Frontal cortex (tissue), 4 donors: ENCODE measurements at places on chromosomes 11 and 22.

- no peak for DNase-seq
These were observed 253.1 kb downstream of the CADM1 start for GRCh38 chr11:115251126-115251525.

GRCh38 chr11:96199563-96200025 lies 143.4 kb downstream of the MAML2 start:
- no peak for DNase-seq

DNA sequence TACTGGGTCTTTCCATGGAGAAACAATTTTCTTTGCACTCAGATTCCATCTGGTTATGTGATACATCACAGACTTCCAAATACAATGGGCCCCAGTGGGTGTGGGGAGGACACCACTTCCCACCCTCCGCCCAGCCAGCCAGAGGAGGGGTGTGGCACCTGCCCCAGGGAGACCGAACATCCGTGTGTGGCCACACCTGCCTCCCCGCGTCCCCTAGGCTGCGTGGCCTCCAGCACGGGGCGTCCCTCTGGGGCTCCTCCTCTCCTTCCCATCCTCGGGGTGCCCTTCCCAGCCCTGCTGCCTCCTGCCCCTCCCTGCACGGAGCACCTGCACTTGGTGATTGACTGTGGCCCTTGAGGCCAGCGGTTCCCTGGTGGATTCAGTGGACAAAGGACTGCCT lies 49.1 kb downstream of the CERK start:
- DNase-seq, result no peak

- no peak for DNase-seq
These were observed 12.6 kb upstream of the VSIG10L2 start for GRCh38 chr11:125933030-125933813.

- DNase-seq, result no peak
These were observed 7.1 kb downstream of the MYEOV start for GRCh38 chr11:69301081-69301454.

GRCh38 chr11:72974487-72975205 lies 160.4 kb downstream of the ATG16L2 start:
- no peak for DNase-seq

DNA sequence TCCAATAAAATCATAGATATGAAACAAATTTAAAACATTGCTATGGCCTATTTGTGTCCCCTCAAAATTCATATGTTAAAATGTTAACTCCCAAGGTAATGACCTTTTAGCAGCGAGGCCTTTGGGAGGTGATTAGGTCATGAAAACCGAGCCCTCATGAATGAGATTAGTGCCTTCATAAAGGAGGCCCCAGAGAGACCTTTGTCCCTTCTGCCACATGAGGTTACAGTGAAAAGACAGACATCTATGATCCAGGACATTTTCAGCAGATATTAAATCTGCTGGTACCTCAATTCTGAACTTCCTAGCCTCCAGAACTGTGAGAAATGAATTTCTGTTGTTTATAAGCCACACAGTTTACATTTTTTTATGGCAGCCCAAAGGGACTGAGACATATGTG lies 171.7 kb downstream of the MPPED1 start:
- DNase-seq, result no peak

- no peak for DNase-seq
These were observed 406.7 kb downstream of the TBC1D22A start for GRCh38 chr22:47168900-47169800.
